Kidney capillary endothelial cell (primary cell): ENCODE measurements at places on chromosomes 1 and 21.

DNA sequence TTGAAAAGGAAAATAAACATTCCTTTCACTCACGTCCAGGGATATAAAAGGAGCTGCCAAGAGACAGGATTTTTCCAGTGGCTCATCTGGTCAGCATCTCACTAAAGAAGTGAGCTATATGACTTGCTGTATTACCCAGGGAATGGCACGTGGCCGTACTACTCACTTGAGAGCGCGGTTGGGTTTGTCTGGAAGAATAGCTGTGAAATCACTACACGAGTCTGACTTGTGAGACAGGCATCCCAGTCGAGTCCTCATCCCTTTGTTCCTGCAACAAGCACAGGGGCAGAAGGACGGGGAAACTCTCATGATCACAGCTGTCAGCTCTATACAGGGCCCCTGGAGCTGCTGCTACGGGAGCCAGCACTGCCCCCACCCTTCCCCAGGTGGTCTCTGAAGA is 17.7 kb downstream of the RGS8 start:
- no peak for DNase-seq

GRCh38 chr1:46812065-46812963 is 13.5 kb downstream of the CYP4B1 start:
- DNase-seq = no peak

DNA sequence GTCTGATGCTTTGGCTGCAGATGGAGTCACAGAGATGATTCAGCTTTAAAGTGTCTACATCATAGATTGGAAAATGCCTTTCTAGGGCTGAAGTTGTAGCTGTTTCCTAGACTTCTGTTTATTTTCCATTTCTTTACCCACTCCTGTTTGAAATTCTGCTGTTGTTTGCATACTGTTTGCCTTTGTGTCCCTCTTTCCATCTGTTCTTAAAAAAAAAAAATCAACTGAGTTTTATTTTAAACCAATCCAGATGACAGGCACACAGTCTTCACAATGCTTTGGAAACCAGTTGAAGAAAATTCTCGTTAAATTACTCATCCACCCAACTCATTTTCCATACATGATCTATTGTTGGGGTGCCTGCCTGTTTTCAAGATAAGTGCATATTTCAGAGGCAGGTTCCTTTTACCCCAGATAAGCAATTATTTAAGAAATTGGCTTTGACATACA is 245.9 kb downstream of the DISC1 start:
- DNase-seq = peak; percentile 38

- DNase-seq = peak; percentile 48
These were observed 28.4 kb upstream of the TMEM125 start for GRCh38 chr1:43241413-43241836.

DNA sequence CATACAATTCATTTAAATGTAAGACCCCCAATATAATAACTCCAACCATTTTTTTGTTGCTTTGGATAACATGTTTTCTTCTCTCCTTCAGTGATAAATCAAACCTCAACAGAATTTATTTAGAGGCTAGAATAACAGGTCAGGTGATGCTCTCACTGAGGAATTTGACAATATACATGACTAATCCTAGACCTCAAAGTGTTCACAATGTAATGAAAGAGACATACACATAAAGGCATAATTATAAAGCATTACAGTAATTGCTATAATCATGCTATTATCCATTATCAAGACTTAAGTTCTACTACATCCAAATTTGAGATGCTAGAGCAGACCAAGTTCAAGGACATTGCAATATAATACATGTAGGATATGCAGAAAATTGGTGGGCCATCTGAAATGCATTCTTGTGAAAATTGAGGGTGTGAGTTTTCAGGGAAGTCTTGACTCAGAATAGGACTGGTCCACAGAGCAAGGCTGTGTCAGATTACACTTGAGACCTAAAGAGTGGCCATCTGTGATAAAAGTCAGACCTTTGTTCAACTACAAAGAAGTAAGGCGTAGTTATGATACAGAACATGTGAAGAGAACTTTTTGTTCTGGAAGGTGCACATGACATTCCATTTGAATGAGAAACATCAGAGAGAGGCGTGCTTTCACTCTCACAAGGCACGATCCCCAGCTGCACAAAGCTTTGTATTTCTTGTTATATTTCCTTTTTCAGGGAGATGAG is 45.5 kb downstream of the UTP25 start:
- no peak for DNase-seq

- DNase-seq = peak; percentile 44
These were observed 83.9 kb downstream of the FASLG start for GRCh38 chr1:172742599-172743500.

DNA sequence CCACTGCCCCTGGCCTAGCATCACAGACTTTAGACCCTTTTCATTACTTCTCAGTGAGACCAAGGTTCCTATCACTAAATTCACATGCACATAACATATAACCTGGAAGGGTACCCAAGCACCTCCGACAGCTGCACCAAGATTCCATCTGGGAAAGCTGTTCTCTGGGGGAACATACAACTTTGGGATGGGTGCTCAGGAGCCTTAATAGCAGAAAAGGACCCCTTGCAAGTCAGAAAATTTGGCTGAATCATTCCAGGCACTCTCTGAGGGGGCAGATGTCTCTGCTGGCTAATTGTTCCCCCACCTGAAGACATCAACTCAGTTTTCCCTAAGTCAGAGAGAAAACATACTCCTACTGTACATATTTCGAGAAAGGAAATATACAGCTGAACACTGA is 41.3 kb upstream of the PSEN2 start:
- DNase-seq = no peak

- DNase-seq = no peak
These were observed 31.6 kb downstream of the LRP8 start for GRCh38 chr1:53296117-53296749.

GRCh38 chr1:35838693-35839245 is 31.0 kb downstream of the AGO4 start:
- DNase-seq = no peak

DNA sequence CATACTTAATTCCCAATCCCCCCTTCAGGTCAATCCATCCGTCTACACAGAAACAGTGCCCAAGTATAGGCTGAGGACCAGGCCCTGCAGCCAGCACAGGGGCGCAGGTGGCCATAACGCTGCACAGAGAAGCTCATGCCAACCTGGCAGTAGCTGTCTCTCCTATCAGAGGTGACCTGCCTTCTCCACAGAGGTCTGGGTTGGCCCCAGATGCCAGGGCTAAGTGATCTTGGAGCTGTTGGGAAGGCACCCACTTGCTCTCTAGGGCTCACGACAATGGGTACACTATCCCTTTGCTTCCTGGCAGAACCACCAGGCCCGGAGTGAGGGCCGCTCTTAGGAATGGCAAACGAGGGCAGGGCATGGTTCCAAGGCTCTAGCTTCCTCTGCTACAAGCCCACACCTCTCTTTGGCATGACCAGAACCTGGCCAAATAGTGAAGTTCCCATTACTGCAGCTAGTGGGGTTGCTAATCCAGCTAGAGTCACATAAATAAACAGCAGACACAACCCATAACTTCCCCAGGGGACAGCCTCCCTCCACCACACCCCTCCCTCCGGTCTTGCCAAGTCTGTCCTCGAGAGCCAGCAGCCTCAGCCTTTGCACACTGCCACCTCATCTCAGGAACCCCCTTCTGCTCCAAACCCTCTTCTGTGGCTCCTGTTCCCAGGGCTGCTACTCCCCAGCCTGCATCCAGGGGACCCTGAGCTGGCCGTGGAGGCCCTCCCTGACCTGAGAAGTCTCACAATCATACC is 113.0 kb downstream of the GLIS1 start:
- no peak for DNase-seq

DNA sequence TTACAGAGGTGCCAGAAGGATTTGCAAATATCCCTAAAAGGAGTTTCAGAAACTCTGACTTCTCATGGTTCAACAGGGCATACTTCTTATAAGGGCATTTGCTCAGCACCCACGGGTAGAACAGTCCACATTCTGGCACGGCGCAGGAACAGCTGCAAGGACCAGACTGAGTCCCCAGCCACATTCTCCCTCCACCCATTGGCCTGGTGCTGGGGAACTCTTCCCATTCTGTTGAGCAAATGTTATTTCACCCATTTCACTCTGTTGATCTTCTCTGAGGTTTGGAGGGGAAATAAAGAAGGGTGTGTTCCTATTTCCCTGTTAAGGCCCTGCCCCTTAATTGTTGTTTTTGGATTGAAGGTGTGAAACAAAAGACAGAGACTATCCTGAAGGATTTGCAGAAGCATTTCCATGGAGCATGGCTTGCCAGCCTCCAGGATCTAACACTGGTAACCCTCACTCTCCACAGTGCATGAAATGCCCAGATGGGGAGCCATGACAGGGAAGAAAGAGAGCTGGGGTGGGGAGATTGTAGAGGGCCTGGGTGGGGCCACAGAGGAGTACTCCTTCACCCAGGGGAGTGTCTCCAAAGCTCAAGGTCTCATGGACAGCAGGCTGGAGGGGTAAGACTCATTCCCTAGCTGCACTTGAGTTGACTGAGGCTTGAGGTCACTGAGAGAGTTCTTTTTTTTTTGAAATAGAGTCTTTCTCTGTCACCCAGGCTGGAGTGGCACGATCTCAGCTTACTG is 35.0 kb downstream of the INAVA start:
- DNase-seq = no peak

GRCh38 chr1:184691719-184692324 is 62.8 kb downstream of the EDEM3 start:
- DNase-seq = peak; percentile 47

DNA sequence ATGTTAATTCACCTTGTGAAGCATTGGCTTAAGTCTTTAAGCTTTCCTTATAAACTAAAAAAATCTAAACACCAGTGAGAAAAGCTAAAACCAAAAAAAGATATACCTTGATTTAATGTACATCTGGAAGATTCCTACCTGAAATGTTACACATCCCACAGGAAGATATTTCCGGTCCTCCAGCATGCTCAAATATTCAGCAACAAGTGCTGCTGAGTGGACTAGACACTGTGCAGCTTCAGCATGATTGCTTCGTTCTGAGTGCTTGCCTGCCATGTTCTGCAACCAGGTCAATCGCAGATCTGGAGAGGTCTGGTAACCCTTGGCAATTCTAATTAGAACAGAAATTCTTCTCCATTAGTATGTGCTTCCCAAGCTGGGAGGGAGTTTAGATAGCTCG is 57.3 kb downstream of the USP1 start:
- DNase-seq = no peak

DNA sequence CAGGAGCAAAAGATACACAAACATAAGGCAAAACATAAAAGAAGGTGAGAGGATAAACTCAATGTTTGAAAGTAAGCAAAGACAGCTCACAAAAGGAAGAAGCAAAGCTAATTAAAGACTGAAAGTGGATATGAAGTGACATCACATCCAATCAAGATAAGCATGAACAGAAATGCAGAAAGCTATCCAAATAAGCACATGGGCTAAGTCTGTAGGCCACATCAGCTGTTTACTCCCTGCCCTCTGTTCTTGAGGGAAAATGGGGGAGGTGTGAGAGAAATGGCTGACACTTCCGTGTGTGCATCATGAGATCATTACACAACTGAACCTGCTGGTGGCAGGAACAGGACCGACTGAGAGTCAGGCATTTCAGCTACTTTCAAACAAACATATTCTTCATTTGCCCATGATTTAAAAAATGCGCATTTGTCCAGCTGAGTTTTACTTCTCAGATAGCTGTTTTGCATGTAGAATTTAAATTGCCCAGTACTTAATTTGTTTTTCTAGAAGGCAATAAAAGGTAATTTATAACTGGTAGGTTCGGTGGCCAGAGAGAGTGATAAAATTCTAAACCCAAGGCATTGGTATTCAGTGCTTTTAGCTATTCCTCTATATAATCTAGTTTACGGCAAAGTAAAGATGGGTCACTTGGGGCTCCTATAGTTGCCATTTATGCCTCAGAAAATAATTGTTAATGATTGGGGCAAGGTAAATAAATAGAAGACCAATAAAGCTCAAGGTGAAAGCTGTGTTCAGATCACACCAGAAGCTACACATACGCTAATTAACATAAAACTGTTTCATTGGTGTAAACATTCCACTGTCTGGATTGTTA is 27.2 kb upstream of the MAN1A2 start:
- no peak for DNase-seq

GRCh38 chr1:183838221-183838620 is 33.3 kb downstream of the RGL1 start:
- peak; percentile 94 for DNase-seq

GRCh38 chr1:89364954-89365550 is 1.2 kb downstream of the GBP6 start:
- DNase-seq = no peak

DNA sequence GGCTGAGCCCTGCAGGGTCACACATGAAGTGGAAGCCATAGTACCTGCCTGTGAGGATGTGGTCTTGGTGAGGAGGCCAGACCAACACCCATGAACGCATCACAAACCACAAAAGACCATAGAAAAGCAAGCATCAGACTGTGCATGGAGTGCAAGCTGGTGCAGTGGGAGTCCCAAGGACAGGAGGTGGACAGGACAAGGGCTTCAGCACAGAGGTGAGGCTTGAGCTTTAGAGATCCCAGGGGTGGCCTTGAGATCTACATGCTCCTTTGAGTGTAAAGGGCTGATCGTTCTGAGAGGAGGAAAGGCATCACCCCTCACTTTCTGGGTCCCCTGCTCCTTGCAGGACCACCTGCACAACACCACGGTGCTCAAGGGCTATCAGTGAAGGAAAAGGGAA is 111.9 kb upstream of the F3 start:
- DNase-seq = no peak

GRCh38 chr1:30319765-30320580 is 403.4 kb downstream of the MATN1 start:
- no peak for DNase-seq

DNA sequence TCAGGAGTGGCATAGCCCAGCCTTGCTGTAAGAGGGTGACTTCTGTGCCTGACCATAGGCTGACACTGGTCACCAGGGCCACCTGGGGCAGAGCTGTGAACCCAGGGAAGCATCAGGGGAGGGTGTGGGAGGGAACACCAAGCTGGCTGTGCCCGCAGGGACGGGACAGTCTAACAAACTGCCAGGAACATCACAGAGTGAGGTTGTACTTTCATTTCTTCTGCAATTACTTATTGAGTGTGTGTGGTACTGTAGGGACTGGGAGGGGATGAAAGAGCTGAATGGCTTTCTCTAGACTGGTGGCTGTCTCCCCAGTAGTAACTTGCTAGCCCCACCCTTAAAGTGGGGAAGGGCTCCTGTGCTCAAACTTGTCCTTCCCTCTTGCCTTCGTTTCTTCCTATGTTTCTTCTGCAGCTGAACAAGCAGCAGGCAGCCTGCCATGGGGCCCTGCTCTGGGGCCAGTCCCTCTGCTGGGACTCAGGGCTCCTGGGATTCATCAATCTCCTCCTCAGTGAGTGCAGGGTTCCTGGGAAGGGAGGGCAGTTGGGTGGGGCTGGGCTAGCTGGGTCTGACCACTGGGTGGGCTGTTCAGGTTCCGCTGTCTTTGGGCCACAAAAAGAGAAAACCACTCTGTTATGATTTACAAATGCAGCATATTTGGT is 39.7 kb upstream of the ETV3 start:
- no peak for DNase-seq
